Activated naive CD8-positive, alpha-beta T cell treated with anti-CD3 and anti-CD28 coated beads, Interleukin-2, amount 10 ng/mL, durations not matched to agents 7 days and 5 days (primary cell): ENCODE measurements at places on chromosomes 7 and 10.
A peak's percentile ranks its signal among the peaks of the same experiment; 100 is the strongest.

DNA sequence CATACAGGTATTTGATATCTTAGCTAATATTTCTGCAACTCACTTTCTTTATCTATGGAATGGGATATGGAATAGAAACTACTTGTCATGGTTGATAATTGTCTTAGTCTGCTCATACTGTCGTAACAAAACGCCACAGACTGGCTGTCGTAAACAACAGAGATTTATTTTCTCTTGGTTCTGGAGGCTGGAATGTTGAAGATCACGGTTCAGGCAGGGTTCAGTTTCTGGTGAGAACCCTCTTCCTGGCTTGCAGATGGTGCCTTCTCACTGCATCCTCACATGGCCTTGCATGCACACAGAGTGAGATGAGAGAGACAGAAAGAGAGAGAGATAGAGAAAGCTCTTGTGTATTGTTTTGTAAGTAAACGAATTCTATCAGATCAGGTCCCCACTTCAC lies 332.7 kb upstream of the MAGI2 start:
- no peak for DNase-seq

GRCh38 chr10:46999217-46999616 lies 88.0 kb downstream of the PTPN20 start:
- DNase-seq = no peak

- peak; percentile 40 for DNase-seq
Observed at GRCh38 chr7:35695473-35695850, 527 bp upstream of the HERPUD2 start.

DNA sequence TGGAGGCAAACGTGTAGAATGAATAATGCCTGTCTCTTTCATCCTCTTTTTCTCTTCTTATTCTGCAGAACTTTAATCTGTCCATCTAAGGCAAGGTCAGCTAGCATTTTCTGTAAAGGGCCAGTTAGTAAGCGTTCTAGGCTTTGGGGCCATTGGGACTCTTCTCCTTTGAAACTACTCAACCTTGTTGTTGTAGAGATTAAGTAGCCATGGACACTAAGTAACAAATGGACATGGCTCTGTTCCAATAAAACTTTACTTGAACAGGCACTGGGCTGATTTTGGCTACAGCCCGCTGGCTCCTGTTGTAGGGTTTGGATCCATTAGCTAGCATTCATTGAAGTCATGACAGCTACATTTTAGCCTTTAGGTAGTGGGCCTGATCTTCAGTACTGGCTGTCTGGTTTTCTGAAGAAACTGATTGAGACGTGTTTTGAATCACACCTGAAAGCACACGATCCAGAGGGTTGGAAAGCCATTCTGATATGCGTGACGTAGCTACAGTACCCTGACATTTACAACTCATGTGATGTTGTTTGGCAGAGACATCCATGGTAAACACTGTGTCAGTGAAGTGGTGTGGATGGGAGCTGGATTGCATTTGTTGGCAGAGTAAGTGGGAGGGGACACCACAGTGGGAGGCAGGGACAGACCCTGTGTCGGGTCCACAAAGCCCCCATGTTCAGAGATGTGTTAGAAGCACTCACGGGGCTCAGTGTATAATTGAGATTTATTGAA lies 92.5 kb downstream of the MTPN start:
- DNase-seq = no peak

DNA sequence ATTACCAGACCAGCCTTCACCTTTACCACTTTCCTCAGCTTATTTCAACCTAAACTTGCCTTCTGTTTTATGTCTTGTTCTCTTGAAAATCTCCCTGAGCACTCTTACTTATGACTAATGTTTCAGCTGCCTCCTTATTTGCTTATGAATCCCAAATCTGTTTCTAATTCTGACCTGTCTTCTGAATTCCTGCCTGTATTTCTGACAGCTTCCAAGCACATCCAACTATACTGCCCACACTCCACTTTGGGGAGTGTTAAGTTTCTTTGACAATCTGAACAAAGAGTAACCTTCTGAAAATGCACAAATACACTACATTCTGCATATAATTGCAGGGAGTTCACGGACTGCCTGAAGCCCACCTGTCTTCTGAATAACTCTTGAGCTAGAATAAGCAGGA lies 48.7 kb downstream of the ARMC3 start:
- no peak for DNase-seq

DNA sequence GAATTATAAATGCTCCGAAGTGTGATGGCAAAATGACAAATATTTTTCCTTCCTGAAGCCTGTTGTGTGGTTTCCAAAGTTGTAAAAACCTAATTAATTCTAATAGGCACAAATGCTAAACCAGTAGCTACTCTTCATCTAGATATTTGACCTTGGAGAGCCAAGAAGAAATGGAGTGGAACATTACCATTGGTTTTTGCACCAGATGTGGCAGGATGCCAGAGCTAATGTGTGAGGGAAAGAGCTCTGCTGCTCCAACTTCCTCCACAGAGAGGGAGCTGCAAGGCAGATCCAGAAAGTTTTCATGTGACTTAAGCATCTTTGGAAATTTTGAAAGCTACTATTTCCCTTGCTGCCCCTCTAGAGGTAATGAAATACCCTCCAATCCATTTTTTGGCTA lies 65.1 kb upstream of the HPS1 start:
- DNase-seq = no peak

GRCh38 chr7:103811997-103812396 lies 177.5 kb downstream of the RELN start:
- DNase-seq = no peak

- no peak for DNase-seq
Observed at GRCh38 chr10:33047655-33048054, 89.6 kb upstream of the ITGB1 start.

DNA sequence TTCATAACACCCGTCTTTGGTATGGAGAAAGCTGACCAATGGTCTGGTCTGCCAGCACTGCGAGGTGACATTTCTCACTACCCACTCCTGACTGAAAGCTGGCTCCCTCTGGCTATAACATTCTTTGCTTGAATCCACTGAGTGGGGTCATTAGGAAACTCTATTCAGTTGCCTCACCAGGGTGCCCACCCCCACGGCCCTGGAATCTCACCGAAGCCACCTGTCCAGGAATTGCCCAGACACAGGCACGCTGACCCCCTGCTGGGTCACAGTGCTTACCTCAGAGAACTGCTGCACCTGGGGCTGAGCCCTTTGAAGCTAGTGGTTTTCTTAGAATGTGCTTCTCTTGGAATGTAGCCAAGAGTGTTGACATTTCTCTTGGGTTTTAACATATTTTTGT lies 28.6 kb downstream of the HECW1 start:
- no peak for DNase-seq
